HT1080 (cell line): ENCODE measurements at places on chromosomes 13 and 19. TPM values are rescaled to one million over a fixed set of nuclear protein-coding genes. Genes with fewer than 3 reads are reported as not detected.

- no peak for DNase-seq
Measured at GRCh38 chr13:110286833-110287819, 19.8 kb downstream of the COL4A1 start.

GRCh38 chr13:25059166-25059565, 36.8 kb upstream of the PABPC3 start:
- DNase-seq, result no peak

The CEACAM20 gene
- total RNA-seq, result not detected in 2 replicates

DNA sequence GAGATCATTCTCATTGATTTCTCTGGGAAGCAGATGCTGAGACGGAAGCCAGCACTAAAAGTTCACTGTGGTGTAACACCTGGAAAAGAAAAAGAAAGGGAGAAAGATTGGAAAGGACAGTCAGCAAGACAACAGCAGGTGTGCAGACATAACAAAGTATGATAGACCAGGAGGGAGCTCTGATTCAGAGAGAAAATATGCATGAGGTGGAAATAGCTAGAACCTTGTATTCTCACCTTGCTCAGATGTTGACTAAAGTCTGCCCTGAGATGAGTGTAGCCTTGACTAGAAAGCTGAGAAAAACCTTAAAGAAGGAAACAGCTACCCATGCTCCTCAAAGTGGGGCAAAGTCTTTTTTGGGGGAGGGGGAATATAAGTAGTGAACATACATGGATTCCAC, 1711.8 kb downstream of the EFNB2 start:
- DNase-seq, result no peak

DNA sequence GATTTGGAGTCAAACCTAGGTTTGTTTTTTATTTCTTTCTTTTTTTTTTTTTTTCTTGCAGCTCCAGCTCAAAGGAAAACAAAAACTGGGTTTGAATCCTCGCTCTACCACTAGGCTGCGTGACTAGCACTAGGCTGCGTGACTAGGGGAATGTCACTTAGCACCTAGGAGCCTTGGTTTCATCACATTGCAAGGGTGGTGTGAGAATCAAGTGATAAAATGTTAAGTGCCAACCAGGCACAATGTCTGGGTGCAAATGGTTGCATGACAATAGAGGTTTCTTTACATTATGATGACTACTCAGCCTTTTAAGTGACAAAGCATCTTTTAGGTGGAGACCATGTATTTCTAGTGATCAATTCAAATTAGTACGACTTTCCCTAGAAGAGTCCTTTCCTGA, 27.9 kb downstream of the RCBTB2 start:
- no peak for DNase-seq

DNA sequence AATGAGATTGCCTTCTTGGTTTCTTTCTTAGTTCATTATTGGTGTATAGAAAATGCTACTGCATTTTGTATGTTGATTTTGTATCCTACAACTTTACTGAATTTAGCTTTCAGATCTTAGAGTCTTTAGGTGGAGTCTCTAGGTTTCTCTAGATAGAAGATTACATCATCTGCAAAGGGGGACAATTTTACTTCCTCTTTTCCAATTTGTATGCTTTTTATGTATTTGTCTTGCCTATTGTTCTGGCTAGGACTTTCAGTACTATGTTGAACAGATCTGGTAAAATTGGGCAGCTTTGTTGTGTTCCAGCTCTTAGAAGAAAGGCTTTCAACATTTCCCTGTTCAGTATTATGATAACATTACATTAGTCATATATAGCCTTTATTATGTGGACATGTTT, 101.0 kb upstream of the SPRY2 start:
- DNase-seq, result no peak

GRCh38 chr13:66887088-66887487, 343.0 kb downstream of the PCDH9 start:
- no peak for DNase-seq

- no peak for DNase-seq
Measured at GRCh38 chr13:102310691-102311418, 91.0 kb downstream of the FGF14 start.

GRCh38 chr13:110138010-110138699, 168.8 kb downstream of the COL4A1 start:
- DNase-seq, result peak; percentile 88

DNA sequence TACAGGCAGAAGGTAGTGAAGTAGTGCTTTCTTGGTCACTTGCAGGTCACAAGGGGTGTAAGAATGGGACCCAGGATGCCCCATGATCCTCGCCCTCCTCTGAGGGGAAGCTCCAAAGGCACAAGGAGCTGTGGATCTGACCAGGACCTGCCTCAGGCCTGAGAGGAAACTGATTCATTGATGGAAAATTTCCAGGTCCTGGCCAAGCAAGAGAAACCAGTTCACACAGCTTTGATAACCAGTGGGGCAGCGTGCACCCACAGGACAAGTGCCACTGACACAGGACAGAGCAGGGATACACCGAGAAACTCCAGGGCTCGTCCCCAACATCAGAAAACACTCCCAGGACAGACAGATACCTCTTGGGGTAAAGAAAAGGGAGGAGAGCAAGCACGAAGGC, 177.1 kb downstream of the RBM26 start:
- peak; percentile 47 for DNase-seq
